ENCODE measurements at places on chromosomes 12 and 14. TPM values are rescaled to one million over a fixed set of nuclear protein-coding genes. Genes with fewer than 3 reads are reported as not detected.

The RHEBL1 gene
- total RNA-seq, result 2.7 TPM

DNA sequence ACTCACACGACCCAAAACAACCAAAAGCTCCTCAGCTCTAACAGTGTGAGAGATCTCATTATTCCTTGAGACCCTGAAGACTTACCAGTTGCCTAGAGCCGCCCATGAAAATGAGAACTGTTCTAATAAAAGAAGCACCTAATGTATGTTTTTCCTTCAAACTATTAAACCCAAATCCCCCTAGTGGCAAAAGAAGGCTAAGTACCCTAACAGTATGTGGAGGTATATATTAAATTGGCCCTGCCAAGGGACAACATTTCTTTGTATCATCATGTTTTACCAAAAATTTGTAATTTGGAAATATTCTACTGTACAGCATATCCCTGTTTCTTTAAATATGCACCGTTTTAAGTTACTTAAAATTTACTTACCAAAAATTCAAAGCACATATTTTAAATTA, 38.0 kb upstream of the PPFIA2 start:
- peak; percentile 4 for DNase-seq

The NYNRIN gene
- total RNA-seq, result 0.32 TPM

The CIDEB gene
- total RNA-seq, result 22.3 TPM

GRCh38 chr14:57122129-57122528, 146.6 kb downstream of the EXOC5 start:
- DNase-seq, result no peak

- peak; percentile 12 for DNase-seq
Observed at GRCh38 chr14:86038387-86039042, 508.6 kb downstream of the FLRT2 start.

The MYO1H gene
- not detected for total RNA-seq

DNA sequence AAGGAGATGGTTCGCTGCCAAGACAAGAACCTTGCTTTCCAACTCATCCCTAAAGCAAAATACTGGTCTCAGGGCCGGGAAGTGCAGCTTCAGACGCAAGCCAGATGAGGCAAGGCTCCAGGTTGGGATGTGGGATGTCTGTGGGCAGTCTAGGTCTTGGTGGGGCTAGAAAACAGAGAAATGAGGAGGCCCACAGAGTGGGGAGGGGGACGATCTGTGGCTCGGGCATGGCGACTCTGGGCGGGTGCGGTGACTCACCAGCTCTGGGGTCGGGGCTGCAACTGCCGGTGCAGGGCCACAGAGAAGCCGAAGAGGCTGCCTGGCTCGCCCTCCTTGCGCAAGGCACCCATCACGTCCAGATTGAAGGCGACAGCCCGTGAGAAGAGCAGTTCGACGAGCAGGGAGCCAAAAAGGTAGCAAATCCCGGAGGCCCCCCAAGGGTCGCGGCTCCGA, 459 bp downstream of the ITGA7 start:
- DNase-seq, result no peak

- no peak for DNase-seq
Observed at GRCh38 chr14:91119556-91120311, 5.9 kb downstream of the DGLUCY start.

DNA sequence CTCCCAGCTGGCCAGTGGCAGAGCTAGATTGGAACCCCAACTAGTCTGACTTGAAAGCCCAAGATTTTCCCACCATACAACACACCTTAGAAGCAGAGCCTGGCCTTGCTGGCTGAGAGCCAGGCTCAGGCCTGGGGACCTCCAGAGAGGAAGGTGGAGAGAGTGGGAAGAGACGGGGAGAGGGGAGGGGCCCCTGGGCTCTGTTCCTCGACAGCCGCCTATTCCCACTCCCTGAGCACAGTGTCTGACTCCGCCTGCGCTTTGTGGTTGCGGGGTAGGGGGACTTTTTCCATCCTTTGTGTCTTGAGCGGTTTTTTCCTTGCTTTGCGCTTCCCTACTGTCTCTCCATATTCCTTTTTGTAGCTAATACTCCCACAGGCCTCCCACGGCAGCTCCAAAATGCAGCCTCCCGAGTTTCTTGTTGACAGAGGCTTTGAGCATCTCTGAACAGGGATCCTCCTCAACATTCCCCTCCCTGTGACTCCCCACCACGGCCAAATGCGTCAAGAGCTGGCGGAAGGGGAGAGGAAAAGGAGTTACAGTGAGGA, 4.0 kb upstream of the KCNH3 start:
- DNase-seq, result no peak

The CLEC14A gene
- total RNA-seq, result not detected

DNA sequence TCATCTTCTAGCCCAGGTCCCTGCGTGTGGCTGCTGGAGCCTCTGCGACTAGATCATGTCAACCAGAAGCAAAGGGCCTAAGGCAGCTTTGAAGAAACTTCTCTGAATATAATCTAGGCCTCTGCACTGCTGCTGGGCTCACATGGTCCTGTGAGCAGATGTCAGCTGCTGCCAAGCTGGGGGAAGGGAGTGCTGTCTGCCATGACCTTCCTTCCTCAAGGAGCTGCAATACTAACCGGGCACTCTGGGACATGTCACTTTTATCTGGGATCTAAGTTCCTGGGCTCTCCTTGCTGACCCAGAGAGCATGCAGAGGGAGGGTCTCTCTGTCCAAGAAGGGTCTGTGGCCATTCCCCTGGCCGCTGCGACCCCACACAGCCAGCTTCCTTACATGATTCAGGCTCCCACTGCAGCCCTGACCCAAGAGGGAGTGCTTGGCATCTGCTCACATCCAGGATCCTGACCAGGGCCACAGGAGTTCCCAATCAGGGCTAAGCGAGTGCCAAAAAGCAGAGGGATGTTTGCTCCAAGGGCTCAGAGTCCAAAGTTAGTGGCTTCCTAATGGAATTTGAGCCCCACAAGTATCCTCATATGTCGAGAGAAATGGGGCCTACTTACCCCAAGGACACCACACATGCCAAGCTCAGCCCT, 74.0 kb downstream of the PLEKHG3 start:
- DNase-seq, result no peak

DNA sequence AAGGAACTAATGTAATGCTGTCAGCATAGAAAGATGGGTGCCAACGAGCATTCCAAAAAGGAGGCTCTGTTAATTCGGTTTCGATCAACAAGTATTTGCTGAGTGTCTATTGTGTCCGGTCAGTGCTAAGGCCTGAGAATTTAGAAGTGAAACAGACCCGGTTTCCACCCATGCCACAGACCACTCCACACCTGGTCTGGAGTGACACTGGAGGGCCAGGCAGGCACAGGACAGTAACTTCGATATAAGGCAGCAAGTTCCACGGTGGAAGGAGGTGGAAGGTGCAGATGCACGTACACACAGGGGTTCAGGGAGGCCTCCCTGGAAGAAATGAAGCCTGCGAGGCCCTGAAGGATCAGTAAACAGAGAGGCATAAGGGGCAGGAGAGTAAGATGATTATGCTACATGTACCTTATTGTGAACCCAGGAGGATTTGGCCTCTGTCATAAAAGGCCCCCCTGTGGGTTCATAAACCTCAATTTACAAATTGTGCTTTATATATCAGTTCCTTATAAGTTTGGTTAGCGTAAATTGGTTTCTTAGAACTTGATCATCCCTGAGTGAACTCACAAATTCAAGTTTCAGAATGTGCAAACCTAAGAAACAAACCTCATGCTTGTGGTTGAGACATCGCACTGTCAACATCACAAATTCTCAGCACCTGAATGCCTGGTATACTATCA, 25.9 kb downstream of the SSH1 start:
- no peak for DNase-seq

- DNase-seq, result no peak
Observed at GRCh38 chr12:73274976-73275375, 1002.8 kb downstream of the TRHDE start.

GRCh38 chr12:31714406-31715271, 14.2 kb downstream of the AMN1 start:
- no peak for DNase-seq

DNA sequence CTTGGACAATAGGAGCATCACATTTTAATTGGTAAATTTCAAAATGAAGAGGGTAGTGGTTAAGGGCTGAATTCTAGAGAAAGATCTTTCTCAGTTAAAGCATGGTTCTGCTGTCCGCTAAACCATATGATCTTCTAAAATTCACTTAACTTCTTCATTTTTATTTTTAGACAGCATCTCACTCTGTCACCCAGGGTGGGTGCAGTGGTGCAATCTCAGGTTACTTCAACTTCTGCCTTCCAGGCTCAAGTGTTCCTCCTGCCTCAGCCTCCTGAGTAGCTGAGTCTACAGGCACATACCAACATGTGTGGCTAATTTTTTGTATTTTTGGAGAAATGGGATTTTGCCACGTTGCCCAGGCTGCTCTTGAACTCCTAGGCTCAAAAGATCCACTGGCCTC, 226.7 kb upstream of the ABCD2 start:
- no peak for DNase-seq

The SLC5A8 gene
- total RNA-seq, result not detected

DNA sequence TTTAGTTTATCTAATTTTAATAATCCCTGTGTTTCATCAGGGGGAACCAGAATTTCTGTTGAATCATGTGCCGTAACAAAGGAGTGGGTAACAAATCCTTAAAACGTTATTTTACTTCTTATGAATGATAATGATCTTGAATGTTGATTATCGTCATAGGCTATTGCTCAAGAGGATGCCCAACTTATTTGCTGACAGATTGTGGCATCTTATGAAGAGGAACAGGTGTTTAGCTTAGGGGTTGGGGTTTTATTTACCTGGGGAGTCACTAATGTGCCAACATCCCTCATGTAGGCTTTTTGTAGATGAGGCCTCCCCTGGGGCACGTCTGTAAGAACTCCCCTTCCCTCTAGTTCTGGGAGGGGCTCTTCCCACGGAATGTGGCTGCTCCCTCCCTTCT, 32.4 kb upstream of the TMX1 start:
- DNase-seq, result no peak

The KLRB1 gene
- total RNA-seq, result 62.2 TPM

DNA sequence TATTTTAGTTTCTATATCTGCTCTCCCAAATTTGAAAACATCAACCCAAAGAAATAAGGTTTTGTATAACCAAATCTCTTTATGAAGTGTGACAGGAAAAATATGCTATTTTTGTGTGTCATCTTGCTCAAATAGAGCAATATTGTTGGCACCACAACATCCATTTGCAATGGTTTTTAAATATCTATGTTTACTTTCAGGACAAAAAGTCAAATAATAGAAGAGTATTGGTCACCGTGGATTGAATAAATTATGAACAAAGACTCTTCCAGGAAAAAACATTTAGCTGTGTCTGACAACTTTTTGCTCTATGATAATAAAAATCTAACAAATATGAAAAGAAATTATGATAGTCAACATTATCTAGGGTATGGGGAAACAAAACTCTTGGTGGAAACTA, 439.2 kb downstream of the BTG1 start:
- DNase-seq, result no peak

- no peak for DNase-seq
Observed at GRCh38 chr14:91038439-91038838, 22.0 kb downstream of the RPS6KA5 start.

GRCh38 chr12:77388445-77389265, 323.3 kb upstream of the E2F7 start:
- DNase-seq, result no peak

- DNase-seq, result no peak
Observed at GRCh38 chr14:75604979-75605851, 26.8 kb downstream of the FLVCR2 start.

GRCh38 chr12:101858361-101858760, 19.0 kb upstream of the DRAM1 start:
- no peak for DNase-seq

The ITGB7 gene
- total RNA-seq, result 382 TPM

- DNase-seq, result no peak
Observed at GRCh38 chr14:89491711-89492381, 74.8 kb upstream of the FOXN3 start.

The ESPL1 gene
- total RNA-seq, result 0.55 TPM

- DNase-seq, result no peak
Observed at GRCh38 chr12:65891987-65892481, 67.8 kb downstream of the HMGA2 start.

DNA sequence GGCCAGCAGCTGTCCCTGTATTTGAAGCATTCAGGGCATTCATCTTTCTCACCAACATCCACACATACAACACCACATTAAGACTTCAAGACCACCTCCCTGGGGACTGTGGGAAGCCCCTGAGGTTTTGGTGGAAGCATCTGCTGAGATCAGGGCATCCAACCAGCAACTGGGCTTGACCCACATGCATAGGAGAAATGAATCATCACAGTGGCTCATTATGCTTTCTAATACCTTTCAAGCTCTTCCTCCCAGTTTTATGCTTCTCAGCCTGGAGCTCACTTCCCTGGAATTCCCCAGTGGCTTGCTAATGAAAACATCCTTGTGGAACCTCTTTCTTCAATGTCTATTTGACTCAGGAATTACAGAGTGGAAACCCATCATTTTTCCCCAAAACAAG, 21.4 kb upstream of the CMKLR1 start:
- no peak for DNase-seq

The MFAP5 gene
- not detected for total RNA-seq

The GALNT6 gene
- total RNA-seq, result 1.7 TPM

GRCh38 chr14:20397511-20397910, 15.8 kb downstream of the TEP1 start:
- no peak for DNase-seq

- DNase-seq, result no peak
Observed at GRCh38 chr12:131950182-131950913, 606 bp downstream of the EP400 start.

DNA sequence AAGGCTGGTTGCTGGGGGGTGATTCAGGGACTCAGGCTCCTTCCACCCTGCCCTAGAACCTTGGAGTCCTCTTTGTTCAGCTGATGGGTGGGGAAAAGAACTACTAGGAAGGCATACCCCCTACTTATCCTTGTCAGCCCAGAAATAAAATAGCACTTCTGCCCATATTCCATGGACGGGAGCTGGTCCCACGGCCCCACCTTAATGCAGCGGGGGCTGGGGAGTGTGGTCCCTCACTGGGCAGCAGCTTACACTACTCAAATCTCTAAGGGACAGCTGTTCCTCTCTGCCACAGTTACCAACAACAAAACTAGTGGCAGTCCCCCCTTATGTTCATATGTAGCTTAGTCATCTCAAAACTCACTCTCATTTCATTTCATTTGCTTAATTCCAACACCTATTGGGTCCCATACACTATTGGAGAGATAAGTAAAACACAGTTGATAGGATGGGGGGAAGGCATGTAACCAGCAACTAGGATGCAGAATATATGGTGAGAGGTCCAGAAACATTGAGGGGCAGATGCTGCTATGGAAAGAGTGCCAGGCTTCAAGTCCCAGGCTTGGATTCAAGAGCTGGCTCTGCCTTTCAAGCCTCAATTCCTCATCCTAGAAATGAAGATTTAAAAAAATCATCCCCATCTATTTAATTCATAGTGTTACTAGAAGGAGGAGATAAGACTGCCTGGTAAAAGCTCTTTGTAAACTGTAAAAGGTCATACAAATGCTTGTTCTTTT, 83.7 kb upstream of the RIC8B start:
- DNase-seq, result no peak

GRCh38 chr12:121934309-121934664, 15.9 kb downstream of the CFAP251 start:
- DNase-seq, result no peak

The TBC1D30 gene
- 0.73 TPM for total RNA-seq
